ENCODE measurements at places on chromosomes 12 and 14. TPM values are rescaled to one million over a fixed set of nuclear protein-coding genes. Genes with fewer than 3 reads are reported as not detected.

Gene KRT83
- total RNA-seq: 0.21 TPM

Gene TOMM20L
- not detected for total RNA-seq

Gene NKX2-1
- not detected for total RNA-seq

Gene GNG2
- 0.77 TPM for total RNA-seq

Gene C1RL
- 28.3 TPM for total RNA-seq

Gene REM2
- 0.83 TPM for total RNA-seq

Gene KRT81
- not detected for total RNA-seq

Gene CLEC2A
- not detected for total RNA-seq

GRCh38 chr12:110501399-110501751 lies 536 bp downstream of the VPS29 start:
- peak; percentile 21 for DNase-seq

- no peak for DNase-seq
Observed at GRCh38 chr12:87670448-87670847, 358.8 kb downstream of the C12orf50 start.

DNA sequence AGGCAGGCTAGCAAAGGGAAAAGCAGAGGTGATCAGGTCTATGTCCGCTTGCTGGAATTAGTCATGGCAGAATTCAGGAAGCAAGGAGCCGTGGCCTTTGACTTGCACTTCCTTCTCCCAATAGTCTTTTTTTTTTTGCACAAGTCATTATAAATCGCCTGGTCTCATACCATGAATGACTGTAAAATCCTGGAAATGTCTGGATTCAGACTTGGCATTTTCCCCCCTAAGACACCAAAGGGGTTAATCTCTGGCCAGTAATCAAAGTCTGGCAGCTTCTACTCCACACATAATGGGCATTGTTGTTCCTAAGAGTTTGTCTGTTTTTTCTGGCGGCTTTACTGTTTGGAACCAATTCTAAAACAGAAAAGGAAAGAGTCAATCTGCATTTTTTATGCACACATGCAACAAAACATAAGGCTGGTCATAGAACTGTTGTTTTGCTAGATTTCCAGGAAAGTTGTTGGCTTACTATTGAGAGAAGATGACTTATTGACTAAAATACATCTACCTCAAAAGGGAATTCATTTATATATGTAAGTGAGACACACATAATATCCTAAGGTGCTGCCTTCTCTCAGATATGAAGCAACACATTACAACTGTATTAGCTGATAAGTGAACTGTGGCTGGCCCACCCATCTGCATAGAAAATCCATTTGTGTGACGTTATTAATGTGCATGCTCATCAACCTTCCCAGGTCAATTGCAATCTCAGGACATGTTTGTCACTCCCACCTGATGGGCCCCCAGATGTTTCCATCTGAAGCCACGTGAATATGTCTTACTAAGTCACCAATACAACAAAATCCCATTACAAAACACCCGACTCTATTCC lies 157.3 kb downstream of the BTG1 start:
- DNase-seq: peak; percentile 51

DNA sequence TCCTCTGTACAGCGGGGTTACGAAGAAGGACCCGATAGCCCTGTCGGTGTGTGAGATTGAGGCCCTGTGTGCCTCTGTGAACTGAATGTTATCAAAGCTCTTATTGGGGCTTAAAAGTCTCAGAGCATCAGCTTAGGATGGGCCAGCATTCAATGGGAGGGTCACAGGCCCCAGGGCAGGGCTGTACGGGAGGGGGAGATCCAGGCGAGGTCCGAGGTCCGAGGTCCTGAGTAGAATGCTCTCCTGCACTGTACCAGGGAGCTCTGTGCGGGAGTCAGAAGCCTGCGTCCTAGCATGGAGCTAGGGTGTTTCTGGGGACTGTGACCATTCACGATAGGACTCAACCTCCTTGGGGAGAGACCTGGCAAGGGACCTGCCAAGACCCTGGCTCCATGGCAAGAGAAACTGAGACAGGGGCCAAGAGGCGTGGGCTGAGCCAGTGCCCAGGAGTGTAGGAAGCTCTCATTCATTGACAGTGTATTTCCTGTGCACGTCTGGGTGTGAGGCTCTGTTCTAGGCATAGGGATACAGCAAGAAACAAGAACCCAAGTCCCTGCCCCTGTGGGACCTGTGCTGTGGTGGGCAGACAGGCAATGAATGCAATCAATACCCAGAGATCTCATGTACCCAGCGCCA lies 12.0 kb upstream of the FAM181A start:
- no peak for DNase-seq

- DNase-seq: no peak
Observed at GRCh38 chr14:100056964-100057795, 8.0 kb upstream of the EVL start.

- DNase-seq: no peak
Observed at GRCh38 chr12:58712976-58713375, 207.3 kb downstream of the LRIG3 start.

DNA sequence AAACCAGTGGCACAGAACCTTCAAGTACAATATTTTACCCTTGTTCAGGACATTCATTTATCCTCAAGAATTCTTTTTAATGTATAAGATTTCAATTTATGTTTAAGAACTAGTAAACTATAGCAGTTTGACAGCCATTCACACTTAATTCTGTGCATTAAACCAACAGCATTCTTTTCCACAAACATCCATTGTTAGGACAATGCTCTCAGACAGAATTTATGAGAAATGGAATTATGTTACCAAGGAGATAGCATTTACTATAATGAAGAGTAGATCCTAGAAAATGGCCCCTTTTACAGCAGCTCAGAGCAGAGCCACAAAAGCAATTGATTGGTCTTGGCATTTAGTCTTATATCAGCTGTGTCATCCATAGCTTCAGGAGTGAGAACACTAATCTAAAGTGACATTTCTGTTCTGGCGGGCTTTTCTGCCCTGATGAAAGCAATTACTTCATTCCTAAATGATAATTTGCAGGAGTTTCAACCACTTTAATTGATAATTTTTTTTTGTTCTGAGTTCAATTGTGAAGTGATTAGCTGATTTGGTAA lies 268.9 kb downstream of the NPAS3 start:
- no peak for DNase-seq

DNA sequence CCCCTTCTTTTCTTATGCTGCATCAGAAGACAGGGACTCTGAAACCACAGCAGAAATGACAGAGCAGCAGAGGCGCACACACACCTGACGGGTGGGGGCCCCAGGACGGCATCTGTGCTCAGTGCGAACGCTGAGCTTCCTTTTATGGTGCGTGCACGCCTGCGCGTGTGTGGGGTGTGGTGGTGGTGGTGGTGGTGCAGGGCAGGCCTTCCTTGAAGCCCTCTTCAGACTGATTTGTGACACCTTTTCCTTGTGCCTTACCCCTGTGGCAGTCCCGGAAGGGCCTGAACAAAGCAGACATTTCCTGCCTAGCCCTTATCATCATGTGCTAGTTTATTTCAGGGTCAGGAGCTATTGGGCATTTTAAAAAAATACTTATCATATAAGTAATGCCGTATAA lies 75.7 kb downstream of the TSPAN9 start:
- DNase-seq: no peak

DNA sequence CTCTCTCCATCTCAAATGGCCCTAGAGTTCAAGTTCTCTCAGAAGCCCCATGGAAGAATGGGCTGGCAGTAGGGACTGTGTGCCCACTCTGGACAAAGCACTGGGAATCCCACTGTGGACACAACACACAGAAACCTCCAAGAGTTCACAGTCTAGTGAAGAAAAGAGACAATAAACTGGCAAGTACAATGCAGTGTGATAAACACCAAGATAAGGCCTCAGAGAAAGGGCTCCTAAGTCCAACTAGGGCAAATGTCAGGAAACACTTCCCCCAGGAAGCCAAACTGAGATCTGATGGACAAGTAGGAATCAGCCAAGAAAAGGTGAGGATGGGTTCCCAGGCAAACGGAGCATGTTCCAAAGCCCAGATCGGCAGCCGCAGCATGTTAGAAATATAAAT lies 5.4 kb downstream of the VSIG10 start:
- DNase-seq: no peak

DNA sequence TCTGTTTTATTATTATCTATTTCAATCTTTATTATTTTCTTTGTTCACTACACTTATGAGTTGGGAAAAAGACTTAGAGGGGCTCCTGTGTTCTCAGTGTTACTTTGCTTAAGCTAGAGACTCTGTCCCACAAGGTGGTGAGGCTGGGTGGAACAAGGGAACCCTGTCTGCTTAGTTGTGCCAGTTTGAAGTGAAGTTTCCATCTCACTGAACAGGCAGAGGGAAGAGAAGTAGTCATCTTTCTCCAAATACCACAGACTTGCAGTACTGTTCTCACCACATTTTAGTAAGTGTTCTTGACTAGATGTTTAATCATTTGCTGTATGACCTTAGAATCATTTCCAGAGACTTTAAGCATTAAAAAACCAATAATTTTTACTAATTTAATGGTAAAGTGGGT lies 195.7 kb upstream of the NEDD1 start:
- no peak for DNase-seq

- DNase-seq: no peak
Observed at GRCh38 chr12:32843528-32844095, 53.0 kb downstream of the PKP2 start.

- no peak for DNase-seq
Observed at GRCh38 chr12:71947645-71948105, 9.0 kb downstream of the TPH2 start.

DNA sequence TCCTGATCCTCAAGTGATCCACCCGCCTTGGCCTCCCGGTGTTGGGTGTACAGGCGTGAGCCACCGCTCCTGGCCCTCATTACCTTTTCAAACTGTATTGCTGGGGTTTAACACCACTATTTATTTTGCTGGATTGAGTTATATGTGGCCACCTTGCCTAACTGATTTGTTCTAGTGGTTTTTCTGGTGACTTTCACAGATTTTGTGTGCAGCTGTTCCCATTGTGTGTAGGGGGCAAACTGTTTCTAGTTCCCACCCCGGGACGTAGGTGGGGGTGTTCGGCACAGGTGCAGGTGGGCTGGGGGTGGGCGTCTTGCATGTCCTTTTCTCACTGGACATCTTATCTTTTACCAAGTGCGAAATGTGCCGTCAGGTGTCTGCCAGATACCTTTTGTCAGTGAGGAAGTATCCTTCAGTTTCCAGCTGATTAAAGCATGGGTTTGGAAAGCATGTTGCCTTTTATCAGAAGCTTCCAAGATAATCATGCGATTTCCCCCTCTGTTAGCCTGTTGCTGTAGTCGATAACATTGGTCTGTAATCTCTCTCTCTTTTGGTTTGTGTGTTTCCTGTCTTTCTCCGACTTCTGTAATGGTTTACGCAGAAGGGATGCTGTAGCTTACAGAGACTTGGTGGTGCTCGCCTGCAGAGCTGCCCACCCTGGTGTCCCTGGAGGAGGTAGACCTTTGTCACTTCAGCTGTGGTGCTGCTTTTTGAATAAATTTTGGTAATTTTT lies 33.6 kb downstream of the AACS start:
- no peak for DNase-seq

GRCh38 chr14:96497087-96497486 lies 5.1 kb upstream of the PAPOLA start:
- no peak for DNase-seq

GRCh38 chr14:96303981-96304380 lies 48.0 kb downstream of the BDKRB1 start:
- DNase-seq: no peak

GRCh38 chr12:104426926-104427546 lies 29.7 kb upstream of the CHST11 start:
- DNase-seq: no peak

DNA sequence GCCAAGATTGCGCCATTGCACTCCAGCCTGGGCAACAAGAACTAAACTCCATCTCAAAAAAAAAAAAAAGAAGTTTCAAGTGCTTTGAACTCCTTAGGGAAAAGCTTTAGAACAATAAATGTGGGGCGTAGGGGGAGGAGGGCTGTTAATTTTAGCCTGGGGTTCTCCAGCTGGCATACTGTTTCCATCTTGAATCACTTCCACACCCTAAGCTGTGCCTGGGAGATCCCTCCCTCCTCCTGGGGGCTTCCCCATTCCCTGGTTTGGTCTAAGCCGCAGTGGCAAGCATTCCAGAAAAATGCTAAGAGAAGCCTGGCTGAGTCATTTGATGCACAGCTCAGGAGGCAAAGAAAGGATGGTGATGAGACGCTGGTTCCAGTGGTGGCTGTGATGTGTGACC lies 2.3 kb upstream of the ZNF384 start:
- no peak for DNase-seq

DNA sequence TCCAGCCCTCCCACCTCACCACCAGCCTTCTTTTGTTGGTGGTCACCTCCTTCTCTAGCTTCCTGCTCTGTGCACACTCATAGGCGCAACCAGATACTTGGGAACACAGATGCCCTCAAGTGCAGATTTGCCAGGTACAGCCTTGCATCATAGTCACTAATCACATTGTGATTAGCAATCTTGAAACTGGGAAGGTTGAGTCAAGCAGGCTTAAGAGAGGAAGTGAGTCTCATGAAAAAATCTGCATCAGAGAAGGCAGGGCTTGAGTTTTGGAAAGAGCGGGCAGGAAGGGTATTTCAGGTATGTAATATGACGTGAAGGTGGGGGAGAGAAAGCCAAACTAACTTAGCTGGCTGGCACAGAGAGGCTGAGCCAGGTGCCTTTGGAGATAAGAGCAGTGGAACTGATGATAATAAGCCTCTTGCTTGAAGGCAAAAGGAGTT lies 2.7 kb upstream of the RABGGTA start:
- DNase-seq: no peak

- no peak for DNase-seq
Observed at GRCh38 chr14:81070511-81070910, 115.1 kb downstream of the TSHR start.

- DNase-seq: no peak
Observed at GRCh38 chr14:80475074-80475473, 263.8 kb upstream of the DIO2 start.

DNA sequence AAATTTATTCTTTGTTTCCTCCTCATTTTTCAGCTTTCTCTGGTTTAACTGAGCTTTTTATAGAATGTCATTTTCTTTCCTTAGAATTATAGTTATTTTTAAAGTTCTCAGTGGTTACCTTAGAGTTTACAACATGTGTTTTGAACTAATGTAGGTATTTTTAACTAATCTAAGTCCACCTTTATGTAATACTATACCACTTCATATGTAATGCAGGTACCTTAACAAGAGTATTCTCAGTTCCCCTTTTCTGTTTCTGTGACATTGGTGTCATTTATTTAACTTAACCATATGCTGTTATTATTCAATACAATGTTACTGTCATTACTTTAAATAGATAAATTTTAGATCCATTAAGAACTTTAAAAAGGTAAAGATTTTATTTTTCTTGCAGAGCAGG lies 30.3 kb upstream of the KCNC2 start:
- no peak for DNase-seq

DNA sequence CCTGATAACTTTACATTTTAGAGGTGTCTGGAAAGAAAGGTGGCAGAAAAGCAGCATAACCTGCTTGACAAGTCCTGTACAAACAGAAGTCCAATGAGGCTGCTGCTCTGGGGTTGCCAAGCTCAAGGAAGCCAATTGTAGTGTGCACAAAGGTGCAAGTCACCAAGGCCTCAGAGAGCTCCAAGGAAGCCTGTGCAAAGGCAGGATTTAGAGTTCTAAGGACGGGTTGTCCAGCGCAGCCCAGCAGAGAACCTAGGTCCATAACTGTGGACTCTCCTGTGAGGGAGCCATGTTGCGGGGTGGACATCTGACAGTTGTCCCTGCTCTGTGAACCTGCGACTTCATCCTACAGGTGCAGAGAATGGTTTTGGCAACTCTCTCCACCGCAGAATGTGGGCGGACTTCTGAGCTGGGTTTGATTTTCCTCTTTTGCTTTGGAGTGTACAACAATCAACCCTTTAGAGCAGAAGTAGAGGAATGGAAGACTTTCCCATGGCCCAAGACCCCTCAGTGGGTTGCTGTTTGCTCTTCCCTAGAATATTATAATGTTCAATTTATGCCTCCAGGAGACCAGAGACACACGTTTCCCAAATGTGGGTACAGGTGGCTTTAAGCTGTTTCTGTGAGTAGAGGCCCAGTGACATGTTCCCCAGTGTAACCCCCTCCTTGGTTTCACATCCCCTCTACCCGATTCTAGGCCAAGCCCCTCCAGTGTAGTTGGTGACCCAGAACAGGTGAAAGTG lies 81.0 kb downstream of the ETV6 start:
- no peak for DNase-seq

All from uterus (tissue), 4 donors.